ENCODE measurements at places on chromosomes 2 and 18. TPM values are rescaled to one million over a fixed set of nuclear protein-coding genes. Genes with fewer than 3 reads are reported as not detected.

The DSEL gene
- total RNA-seq = 0.06 TPM

The RAB11FIP5 gene
- total RNA-seq = 8.7 TPM

The DLGAP1 gene
- total RNA-seq = not detected

The SMYD1 gene
- not detected for total RNA-seq

The RAD51AP2 gene
- 0.11 TPM for total RNA-seq

The LYPD1 gene
- not detected for total RNA-seq

The SATB2 gene
- total RNA-seq = 5.5 TPM

The ACP1 gene
- total RNA-seq = 290 TPM

The FAM161A gene
- 3.4 TPM for total RNA-seq

The ANKRD53 gene
- not detected for total RNA-seq

The SIX2 gene
- total RNA-seq = not detected

The DOK6 gene
- 17.2 TPM for total RNA-seq

DNA sequence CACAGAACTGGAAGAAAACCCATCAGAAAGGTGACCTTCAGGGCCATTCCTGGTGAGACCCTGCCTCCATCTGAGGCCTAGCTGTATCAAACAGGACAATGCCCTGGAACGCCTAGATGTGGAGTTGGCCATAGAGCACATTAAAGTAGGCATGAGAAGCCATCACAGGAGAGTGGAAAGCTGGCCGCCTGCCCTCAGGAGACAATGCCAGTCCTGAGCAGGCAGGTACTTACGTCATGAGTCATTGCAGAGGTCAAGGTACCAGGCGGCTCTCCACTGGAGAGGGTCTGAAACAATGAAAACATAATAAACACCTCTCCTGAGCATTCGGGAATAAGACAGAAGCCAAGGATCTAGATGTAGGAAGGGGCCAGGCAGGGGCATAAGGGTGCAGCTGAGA lies 68.6 kb downstream of the CCDC93 start:
- no peak for DNase-seq

DNA sequence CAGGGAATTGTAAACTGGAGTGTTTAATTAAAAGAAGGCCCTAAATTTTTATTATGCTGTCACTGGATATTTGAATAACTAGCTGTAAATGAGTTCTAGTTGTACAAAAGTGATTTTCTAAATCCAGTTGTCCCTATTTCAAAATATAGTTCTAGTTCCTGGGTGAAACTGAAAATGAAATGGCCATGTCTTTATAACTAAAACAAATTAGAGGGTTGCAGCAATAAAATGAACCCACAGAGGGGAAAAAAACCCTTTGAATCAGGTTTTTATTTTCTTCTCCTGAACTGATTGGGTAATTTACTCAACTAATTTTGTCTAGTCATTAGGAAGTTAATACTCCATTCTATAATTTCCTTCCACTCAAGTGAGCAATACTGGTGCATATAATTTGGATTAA lies 55.6 kb upstream of the MAP4K3 start:
- no peak for DNase-seq

DNA sequence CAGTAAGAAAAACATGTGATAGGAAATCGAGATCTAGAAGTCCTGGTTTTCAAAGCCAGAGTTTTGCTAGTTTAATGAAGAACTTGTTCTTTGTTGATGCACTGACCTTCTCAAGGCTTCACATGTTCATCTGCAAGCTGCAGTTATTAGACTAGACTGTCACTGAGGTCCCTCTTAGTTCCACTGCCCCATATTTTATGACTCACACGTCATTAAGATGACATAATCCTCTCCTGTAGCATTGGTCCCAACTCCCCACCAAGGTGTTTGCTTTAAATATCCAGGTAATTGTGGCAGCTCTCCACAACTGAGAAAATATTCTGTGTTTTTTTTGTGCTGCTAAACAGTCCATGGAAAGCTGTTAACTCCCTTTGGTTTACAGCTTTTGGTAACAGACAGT lies 149.7 kb downstream of the MREG start:
- no peak for DNase-seq

- no peak for DNase-seq
Observed at GRCh38 chr18:62768558-62768943, 53.2 kb downstream of the PHLPP1 start.

GRCh38 chr18:778194-778927 lies 33.7 kb downstream of the YES1 start:
- DNase-seq = peak; percentile 22

GRCh38 chr2:215619989-215620388 lies 184.1 kb upstream of the FN1 start:
- DNase-seq = no peak

- DNase-seq = no peak
Observed at GRCh38 chr18:13836559-13836958, 12.6 kb downstream of the MC5R start.

- DNase-seq = no peak
Observed at GRCh38 chr2:29393676-29394075, 278.5 kb downstream of the CLIP4 start.

DNA sequence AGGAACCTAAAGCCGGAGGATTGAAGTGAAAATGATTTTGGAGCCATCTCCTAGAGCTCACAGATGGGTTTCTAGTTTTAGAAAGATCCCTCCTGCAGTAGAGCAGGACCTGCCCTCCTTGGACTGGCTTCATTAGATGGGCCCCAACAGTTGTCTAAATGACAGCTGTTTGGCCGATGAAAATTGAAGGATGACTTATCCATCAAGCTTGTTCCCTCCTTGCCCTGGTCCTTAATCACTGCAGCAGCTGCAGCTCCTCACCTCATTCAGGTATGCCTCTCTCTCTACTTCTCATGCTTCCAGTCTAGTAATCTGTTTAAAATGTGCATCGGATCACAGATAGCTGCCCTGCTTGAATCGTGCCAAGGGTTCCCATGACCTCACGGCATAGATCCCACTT lies 677.6 kb downstream of the BCL11A start:
- no peak for DNase-seq

DNA sequence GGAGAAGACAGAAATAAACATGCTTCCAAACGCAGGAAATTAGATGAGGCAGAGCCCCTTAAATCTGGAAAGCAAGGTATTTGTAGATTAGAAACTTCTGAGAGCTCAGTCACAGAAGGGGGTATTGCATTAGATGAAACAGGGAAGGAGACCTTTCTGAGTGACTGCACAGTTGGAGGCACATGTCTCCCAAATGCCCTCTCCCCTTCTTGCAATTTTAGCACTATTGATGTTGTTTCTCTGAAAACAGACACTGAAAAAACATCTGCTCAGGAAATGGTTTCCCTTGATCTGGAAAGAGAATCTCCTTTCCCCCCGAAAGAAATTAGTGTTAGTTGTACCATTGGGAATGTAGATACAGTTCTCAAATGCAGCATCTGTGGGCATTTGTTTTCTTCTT lies 33.5 kb downstream of the ZNF407 start:
- no peak for DNase-seq

GRCh38 chr18:57202881-57203280 lies 56.0 kb downstream of the BOD1L2 start:
- DNase-seq = no peak

DNA sequence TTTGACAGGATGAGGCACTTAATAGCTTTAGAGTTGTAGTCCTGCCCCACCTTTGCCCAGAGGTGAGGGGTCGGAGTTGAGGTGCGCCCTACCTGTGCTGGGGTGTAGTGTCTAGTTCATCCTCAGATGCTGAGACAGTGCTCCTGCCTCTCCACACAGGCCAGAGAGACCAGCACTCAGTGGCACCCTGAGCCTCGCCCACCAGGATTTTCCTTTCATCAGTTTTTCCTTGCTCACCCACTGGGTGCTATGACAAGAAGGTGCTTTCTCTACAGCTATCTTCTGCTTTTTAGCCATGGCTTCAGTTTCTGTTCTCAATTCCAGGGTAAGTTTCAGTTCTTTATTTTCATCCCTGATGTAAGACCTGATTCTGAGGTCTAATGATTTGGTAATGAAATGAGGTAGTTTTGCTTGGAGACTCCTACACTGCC lies 16.8 kb upstream of the TMEM131 start:
- DNase-seq = no peak

DNA sequence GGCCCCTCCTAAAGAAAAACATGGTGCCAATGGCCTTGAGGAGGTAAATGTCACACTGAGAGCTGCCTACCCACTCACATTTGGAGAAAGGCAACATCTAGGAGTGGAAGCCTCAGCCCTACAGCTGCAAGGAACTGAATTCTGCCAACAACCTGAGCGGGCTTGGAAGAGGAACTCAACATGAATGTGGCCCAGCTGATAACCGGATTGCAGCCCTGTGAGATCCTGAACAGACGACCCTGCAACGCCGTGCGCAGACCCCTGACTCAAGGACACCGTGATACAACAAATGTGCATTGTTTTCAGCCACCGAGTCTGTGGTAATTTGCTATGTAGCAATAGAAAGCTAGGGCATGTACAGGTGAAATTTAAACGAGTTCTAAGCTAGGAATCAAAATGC lies 99.4 kb downstream of the MYOM1 start:
- DNase-seq = peak; percentile 57

DNA sequence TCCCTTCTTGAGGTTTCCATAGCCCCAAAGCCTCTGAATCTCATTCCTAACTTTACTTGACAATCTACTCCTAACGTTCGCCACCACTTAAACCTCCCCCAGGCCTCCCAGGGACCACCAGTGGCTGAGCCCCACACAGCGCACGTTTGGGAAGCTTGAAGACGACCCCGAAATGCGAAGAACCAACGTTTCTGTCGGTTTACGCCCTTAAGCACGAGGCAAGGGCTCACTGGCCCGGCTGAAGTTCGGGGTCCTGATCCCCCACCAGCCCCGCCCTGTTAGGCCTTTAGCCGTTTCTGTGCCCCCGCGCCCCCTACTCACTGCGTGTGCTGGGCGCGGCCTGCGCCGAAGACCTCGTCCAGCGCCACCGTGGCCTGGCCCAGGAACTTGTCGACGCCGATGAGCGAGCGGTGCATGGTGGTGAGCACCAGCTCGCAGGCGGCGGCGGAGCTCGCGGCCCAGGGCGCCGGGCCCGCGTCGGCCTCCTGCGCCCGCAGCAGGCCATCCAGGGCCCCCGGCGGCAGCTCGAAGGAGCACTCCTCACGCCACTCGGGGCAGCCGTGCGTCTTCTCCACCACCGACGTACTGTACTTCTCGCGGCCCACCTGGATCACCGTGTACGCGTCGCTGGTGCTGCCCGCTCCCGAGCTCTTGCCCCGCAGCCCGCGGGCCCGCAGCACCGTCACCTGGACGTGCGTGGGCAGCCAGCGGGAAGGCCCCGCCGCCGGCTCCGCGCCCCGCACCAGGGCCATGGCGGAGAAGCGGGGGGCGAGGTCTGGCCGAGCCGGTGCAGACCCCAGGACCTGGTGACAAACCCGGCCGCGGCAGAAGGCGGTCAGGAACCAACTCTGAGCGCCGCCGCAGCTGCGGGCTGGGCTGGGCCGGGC lies 479 bp downstream of the RAB11FIP5 start:
- DNase-seq = peak; percentile 22

- no peak for DNase-seq
Observed at GRCh38 chr2:226410247-226410835, 389.3 kb downstream of the IRS1 start.

DNA sequence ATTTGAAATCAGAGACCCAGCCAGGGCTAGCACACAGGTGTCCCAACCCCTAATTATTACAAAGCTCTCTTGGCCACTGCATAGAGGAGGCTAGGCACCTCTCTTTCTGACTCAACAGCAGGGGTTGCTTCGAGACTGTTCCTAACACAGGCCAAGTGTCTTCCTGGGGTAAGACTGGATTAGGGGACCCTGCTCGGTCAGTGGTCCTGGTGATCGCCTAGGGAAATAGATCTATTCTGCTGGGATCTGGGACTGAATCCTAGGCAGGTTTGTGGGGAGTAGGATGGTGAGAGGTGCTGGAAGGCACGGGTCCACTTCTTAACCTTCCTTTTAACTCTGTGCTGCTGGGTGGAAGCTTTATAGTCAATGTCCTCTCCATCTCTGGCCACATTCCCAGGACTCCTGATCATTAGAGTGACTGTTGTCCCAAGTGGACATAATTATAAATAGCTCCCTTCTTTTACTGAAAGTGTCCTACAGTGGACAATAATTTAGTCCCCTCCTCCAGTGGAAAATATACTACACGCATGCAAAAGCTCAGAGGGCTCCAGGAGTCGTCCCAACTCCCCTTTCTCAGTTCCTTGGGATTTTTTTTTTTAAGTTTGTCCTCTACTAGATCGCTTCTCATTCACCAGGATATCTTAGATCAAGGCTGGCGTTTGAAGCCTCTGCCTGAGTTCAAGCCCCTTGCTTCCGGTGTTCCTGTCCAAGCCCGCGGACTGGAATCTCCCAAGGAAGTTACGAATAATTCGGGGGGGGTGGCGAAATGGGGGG lies 1.3 kb upstream of the TRIB2 start:
- DNase-seq = no peak

DNA sequence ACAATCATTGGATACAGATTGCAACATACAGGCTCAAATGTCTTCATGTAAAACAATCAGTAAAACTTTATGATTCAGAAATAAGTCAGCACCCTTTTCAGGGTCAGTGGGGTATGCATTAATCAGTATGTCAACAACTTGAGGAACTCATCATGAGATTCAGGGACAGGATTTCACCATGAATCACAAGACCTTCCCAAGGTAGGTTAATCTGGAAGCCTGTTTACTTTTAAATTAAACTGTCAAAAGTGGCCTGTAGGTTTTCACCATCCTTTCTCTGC lies 104.8 kb downstream of the SP100 start:
- DNase-seq = no peak

GRCh38 chr2:212227755-212228154 lies 310.8 kb downstream of the ERBB4 start:
- DNase-seq = peak; percentile 39

- DNase-seq = no peak
Observed at GRCh38 chr2:159564081-159564480, 52.3 kb downstream of the BAZ2B start.

DNA sequence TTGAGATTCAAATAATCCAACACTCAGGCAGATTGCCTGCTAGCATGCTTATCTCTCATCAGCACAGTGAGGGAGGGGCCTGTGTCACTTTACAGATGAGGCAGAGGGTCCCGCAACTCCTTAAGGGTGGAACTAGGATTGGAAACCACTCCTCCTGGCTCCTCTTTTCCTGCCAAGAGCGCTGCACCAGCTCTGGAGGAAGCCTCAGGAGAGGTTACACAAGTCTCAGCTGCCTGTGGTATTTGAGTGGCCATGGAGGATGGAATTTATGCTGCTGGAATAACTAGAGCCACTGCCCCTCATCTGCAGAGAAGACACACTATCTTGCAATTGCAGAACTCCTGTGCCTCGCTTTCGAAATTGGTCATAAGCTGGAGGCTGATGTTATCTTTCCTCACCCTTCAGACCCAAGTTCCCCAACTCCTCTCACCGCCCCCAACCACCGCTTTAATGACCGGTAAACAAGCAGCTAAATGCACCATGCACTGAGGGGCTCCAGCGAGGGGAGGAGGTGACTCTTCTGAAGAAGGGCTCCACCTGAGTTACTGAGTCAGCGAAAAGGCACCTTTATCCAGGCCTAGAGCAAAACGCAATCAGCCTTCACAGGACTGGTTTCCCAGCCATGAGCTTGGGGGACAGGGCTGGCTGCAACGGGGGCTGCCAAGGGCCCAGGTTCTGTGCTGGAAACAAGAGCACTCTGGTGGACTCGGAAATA lies 245.8 kb downstream of the SOX11 start:
- no peak for DNase-seq

- no peak for DNase-seq
Observed at GRCh38 chr18:31269566-31269965, 48.4 kb upstream of the DSG1 start.

All from HepG2 (cell line).